ENCODE measurements at places on chromosomes 1 and 21.

- peak; percentile 93 for DNase-seq
Measured at GRCh38 chr1:203871114-203871880, 9.9 kb downstream of the SNRPE start.

GRCh38 chr1:231611851-231612250 lies 14.7 kb upstream of the DISC1 start:
- DNase-seq: no peak

- peak; percentile 7 for DNase-seq
Measured at GRCh38 chr1:86394416-86394815, 1.7 kb downstream of the ODF2L start.

DNA sequence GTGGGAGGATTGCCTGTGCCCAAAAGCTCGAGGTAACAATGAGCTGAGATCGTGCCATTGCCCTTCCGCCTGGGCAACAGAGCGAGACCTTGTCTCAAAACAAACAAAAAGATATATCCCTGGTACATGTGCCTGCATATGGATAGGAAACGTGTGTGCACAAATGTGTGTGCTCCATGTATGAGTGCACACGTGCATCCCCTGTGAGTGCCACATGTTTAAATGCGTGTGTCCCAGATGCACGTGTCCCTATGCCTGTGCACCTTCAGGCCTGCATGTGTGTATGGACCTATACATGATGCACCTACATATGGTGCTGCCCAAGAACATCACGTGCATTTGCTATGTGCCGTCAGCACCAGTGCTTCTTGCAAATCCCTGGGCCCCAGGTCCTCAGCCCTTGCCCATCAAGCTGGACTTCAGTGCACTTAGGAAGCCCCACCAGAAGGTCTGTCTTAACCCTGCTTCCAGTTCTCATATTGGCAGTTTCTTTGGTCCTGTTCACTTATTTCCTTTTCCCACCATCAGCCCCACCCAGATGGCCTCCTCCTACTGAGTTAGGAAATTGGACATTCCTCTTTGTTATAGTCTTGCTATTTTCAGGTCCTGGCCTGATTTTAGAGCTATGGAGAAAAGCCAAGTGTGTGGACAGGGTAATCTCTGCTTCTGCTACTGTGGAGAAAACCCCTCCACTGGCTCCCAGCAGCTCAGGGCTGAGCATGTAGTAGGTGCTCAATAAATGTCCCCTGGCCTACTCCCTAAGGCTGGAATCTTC lies 15.4 kb downstream of the TIE1 start:
- DNase-seq: no peak

DNA sequence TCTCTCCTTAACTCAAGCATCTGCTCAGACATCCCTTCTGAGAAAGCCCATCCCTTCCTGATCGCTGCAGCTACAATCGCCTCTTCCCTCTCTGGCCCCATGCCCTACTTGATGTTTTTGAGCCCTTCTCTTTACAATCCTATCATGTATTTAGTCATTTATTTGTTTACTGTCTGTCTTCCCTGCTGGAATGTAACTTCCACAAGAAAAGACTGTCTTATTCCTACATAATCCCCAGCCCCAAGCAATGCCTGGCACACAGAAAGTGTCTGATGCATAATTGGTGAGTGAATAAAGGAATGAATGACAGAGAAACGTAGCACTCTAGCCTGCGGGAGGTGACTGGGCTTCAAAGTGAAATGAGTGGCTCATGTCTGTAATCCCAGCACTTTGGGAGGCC lies 25.4 kb downstream of the ECE1 start:
- DNase-seq: no peak
